ENCODE measurements at places on chromosomes 1 and 21.

DNA sequence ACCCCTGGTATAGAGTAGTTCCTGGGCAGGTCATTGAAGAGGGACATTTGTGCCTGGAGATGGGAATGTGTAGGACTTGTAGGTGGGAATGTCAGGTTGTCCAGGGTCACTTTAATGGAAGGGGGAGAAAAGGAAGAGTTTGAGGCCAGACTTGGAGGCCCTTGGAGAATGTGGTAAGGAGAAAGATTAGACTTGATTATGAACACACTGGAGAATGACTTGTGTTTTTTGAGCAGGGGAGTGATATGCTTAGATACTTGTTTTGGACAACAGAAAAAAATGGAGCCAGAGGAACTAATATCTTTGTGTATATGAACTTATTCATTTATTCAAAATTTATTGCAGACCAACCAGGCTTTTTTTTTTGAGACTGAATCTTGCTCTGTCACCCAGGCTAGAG, 17.9 kb downstream of the ELAPOR1 start:
- no peak for DNase-seq

DNA sequence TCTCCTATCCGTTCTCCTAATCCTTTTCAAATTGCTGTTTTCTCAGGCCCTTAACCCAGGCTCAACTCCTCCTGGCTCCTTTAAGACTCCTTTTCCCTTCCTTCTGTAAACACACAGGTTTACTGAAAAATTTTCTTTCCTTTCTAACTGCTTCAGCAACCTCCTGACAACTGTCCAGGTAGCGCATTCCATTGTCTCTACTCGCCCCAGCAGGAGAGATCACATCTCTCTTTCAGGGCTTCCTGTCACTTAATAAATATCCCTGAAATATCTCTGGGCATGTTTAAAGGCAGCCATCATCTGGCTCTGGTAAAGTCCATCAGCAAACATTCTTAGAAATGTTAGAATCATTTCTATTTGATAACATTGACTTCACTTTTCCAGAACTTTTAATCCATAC, 211.2 kb upstream of the PTBP2 start:
- no peak for DNase-seq

GRCh38 chr1:241396747-241397681, 40.0 kb upstream of the RGS7 start:
- DNase-seq, result no peak

- no peak for DNase-seq
Measured at GRCh38 chr1:26163684-26164035, 4.8 kb downstream of the FAM110D start.

DNA sequence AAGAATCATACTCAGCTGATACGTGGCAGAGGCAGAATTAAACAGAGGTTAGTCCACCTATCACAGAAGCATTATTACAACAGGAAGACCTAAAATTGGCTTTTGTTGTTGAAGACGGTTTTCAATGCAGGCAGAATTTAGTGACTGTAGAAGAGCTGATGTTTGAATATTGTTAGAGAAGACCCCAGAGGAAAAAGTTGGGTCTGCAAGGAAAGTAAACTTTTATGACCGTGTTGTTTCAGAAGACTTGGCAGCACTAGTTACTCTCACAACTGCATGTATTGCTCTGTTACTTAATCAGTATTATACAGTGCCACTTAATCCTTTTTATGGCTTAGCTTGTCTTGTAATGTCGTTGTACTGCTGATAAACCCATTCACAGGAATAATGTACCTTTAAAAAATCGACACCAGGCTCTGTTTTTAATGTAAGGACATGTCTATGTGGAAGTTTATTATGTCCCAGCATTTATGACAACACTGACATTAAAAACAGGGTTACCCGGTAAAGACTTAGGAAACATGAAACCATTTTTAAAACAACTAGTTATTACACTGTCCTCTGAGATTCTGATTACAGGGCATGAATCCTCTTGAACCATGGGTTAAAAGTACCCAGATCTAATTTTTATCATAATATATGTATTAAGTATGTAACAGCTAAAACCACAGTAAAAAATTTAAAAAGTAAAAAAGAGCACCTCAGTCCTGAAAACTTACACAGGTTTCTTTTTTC, 235.4 kb downstream of the TTLL7 start:
- no peak for DNase-seq

- DNase-seq, result no peak
Measured at GRCh38 chr1:39761557-39762260, 9.4 kb downstream of the OXCT2 start.

DNA sequence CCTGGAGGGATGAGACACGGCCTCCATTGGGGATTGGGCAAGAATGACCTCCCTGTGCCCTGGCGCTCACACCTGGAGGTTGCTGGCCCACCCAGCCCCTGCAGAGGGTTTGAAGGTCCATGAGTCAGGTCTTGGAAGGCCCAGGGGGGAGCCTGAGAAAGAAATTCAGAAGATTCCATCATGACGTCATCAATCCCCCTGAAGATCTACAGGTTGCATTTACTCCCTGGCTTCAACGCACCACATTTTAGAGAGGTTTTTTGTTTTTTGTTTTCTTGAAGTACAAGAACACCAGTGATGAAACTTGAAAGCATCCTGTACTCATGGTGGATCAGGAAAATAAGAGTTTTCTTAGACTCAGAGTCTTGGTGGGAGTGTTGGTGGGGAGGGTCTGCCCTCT, 82.4 kb upstream of the SLC25A33 start:
- DNase-seq, result no peak

- DNase-seq, result no peak
Measured at GRCh38 chr1:97004054-97004453, 282.5 kb downstream of the PTBP2 start.

DNA sequence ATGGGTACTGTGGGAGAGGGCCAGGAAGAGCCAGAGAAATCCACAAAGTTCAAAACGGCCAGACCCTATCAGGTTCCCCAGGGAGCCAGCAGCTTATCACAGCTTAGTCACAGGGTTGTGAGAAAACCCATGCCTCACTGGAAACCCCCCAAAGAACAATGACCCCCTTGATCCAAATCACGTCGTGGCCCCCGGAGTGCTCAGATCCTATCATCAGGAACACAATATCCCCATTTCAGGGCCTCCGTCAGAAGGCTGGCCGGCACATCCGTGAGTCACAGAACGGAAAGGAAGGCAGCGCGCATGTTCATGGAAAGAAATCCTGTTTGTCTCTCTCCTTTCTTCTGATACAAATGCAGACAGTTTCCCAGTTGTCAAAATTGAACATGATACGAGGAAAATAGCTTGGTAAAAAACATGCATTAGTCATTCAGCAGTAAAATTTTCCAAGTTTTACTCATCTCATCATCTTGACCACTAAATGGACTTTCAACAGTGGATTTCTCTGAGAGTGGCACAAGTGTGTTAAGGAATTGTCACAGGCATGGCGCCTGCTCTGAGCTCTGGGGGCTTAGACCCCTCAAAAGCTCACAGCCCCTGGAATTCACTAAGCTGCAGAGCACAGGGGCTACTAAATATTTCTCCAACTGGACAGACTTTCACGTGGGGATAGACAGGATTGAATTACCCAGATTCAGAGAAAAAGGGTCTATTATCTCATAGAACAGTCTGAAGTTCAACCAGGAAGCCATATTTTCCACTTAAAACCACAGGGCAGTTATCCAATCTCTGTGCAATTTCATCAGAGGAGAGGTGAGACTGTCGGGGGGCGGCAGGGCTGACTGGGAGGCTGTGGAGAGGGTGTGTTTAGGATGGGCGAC, 124.8 kb downstream of the RIPK4 start:
- no peak for DNase-seq

DNA sequence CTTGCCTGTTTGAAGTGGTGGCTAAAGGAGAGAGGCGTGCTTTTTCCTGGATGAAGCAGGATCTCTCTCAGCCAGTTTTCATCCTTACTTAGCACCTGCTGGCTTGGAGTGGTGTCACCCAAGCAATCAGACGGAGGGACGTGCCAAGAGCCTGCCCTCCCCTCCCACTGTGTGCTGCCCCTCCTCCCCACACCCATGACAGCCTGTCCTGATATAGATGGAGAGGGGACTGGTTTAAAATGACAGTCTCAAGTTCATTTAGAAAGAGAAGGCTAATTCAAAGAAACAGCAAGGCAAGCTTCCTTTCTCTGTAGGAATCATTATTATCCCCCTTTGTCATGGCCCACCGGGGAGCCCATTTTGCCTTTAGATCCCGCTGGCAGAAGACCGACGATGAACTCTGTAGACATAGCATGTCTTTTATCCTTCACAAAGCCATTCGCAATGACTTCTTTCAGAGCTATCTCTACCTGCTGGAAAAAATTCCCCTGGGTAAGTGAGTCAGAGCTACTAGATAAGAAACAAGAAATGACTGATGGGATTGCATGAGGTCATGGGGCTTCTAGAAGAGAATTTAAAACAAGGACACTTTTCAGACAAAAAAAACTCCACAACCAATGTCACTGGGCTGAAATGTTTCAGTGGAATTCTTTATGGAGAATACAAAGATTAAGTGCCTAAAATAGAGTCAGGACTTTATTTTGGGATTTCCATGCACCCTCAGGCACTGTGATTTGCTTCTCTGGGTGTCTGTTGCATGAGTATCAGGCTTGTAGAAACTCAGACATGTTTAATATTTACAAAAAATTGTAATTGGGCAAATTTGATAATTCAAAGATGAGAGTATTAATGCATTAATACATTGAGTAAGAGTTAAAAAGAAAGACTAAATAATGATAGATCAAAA, at the start of gene NTMT2:
Gene NTMT2 (plus strand): TSS at position 190 of the 907 bp plus-strand sequence. CDS start 149 bp downstream, at position 339.
- no peak for DNase-seq

GRCh38 chr1:23596382-23597358, 37.4 kb upstream of the ID3 start:
- DNase-seq, result no peak

DNA sequence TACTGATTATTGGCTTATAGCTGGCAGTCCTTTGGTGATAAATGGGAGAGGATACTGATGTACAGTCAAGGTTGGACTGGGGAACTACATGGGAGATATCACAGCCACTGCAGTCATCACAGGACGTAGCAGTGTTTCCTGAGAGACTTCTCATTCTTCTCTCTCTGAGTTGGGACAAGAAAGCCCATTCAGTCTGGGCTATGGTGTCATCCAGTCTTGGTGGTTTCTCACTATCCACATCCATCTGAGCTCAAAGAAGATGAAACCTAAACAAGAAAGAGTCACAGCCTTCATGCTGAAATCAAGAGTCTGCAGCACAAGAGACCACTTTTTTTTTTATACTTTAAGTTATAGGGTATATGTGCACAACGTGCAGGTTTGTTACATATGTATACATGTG, 12.8 kb upstream of the CD53 start:
- DNase-seq, result no peak

- DNase-seq, result no peak
Measured at GRCh38 chr1:245092638-245092976, 62.2 kb upstream of the KIF26B start.

DNA sequence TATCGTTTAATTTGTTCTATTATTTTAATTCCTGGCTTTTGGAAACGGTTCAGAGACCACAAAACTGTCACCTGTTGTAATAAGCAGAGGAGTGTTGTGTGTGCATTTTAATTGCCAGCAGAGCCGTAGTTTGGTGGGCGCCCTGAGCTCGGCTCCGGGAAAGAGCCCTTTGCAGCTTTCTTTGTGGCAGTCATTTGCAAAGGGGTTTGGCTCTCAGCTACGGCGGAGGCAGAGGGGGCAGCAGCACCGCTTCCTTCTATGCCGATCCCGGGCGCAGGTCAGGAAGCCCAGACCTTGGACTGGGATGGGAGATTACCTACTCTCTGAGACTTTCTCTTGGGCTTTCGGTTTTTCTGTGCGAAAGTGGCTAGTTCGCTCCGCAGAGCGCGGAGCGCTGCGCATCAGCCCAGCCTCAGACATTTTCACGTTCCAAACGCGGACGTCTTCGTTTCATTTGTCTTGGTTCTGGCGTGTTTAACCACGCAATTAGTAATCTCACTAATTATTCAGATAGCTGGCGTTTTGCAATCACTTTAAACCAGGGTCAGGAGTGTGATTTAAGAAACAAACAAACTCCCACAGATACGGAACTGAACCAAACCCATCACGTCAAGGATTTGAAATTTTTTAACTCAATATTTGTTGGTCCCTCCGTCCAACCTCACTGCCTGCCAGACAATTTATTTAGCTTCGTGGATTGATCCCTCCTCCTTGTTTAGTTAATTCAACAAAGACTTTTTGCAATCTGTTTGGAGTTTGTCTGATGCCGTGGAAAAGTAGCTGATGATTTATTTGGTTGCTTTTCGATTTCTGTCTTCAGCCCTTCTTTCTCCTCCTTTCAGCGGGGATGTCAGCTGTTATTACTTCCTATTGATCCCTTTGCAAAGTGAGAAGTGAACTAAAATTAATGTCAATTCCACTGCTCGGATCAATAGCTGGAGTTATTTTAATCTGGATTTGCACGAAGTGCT, 3.9 kb downstream of the RNF220 start:
- DNase-seq, result no peak

- no peak for DNase-seq
Measured at GRCh38 chr1:59856725-59857338, 42.1 kb downstream of the HOOK1 start.

DNA sequence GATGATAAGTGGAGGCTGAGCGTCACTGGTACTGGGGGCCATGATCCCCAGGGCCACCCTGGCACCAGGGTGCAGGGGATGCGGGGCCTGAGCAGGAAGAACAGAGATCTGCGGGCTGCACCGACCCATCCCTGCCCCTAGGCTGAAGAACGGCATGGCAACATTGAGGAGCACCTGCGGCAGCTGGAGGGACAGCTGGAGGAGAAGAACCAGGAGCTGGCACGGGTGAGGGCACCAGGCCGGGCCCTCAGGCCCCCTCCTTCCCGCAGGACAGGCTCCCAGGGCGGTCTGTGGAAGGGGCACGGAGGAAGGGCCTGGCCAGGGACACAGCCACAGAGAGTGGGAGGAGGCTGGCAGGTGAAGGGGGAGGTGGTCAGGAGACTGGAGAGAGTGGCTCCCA, 21.8 kb downstream of the PPFIA4 start:
- no peak for DNase-seq

- no peak for DNase-seq
Measured at GRCh38 chr1:198141668-198142351, 15.0 kb upstream of the NEK7 start.

DNA sequence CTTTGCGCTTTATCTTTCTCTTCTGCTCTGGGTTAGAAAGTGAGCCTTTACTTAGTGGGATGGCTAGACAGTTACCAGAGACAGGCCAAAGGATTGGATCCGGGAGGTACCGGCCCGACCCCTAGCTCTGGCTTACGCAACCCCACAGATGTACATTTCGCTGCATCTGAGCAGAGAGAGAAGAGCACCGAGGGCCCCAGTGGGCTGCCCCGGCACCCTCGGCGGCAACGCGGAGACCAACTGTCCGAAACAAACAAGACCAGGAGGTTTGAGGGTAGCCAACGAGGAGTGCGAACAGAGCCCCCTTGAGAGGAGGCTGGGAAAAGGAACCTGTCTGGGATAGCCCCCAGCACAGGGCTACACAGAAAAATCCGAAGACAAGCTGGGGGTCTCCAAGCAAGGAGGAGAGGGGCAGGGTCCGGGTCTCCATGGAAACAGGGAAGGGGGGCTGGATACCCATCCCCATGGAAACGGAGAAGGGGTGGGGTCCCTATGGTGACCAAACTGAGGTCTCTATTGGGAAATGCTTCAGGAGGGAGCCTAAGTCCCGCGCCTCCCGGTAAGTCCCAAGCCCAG, 373 bp downstream of the MTF1 start:
- DNase-seq, result no peak

All from activated CD4-positive, alpha-beta T cell treated with anti-CD3 and anti-CD28 coated beads, Interleukin-2, amount 50 U/mL, for 4 hours (primary cell).